EH (cell line): ENCODE measurements at places on chromosomes 3 and 15.

DNA sequence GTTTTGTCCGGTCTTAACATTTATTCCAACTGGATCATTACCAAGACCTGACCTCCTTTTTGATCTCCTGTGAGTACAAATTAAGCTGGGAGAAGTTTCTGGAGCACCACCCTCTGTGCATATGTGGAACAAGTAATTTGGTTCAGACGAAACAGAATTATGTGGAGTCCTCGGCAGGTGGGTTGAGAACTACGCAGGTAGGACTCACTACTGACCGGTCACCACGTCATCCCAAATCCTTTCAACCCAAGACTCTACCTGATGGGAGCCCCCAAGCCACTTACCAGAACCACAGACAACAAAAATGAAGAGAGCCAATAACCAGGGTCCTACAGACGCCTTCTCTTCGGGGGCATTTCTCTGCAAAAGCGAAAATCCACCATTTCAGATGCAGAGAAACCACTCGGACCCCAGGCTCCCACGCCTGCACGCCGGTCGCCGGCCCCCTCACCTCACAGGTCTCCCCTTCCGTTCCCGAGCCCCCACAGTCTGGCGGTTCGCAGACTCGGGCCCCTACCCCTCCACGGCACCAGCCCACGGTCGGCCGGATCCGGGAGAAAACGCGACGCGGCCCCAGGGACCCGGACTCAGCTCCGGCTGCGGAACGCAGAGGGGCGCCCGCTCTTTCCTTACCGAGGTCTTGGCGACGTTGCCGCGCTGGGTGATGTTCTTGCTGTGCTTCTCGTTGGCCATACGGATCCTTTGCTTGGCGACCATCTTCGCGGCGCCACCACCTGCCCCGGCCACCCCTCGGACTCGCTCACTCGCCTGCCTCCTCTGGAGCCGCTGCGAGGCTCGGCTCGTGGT lies 674 bp downstream of the SERP1 start:
- peak; percentile 22 for DNase-seq

- DNase-seq = no peak
Measured at GRCh38 chr3:127524296-127524896, 66.1 kb downstream of the TPRA1 start.

DNA sequence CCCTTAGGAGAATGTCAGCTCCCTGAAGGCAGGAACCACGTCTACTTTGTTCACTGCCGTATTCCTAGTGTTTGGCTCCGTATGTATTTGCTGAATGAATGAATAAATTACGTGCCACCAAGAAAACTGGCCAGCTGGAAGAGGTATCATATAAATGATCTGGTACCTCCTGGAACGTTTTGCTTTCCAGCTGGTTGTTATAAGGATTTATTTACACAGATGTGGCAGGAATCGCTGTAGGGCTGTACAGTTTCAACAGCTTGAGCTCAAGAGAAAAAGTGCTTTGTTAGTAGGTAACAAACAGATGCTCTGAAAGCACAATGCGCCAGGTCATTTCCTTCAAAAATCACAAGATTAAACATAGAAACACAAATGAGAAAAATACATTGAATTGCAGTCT lies 108.8 kb upstream of the ATP2B2 start:
- no peak for DNase-seq

DNA sequence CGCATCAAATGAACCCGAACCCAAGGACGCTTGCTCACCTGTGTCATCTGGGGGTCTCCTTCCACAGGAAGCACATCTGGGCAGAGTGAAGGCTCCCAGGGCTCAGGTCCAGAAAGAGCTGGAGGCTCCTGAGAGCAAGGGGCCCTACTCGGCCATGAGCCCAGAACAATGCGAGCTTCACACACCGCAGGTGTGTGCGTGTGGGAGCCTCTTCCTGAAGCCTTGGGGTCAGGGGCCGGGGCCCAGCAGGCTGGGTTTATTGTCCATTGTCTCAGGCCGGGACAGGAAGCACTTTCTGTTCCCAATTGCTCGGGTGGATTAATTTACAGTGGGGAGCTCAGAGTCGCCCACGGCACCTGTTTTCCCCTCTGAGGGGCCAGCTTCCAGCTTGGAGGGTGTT lies 74.8 kb downstream of the RPN1 start:
- DNase-seq = no peak

GRCh38 chr3:47825590-47825989 lies 22.7 kb downstream of the DHX30 start:
- no peak for DNase-seq

GRCh38 chr3:120364821-120365220 lies 15.7 kb upstream of the LRRC58 start:
- DNase-seq = peak; percentile 73

DNA sequence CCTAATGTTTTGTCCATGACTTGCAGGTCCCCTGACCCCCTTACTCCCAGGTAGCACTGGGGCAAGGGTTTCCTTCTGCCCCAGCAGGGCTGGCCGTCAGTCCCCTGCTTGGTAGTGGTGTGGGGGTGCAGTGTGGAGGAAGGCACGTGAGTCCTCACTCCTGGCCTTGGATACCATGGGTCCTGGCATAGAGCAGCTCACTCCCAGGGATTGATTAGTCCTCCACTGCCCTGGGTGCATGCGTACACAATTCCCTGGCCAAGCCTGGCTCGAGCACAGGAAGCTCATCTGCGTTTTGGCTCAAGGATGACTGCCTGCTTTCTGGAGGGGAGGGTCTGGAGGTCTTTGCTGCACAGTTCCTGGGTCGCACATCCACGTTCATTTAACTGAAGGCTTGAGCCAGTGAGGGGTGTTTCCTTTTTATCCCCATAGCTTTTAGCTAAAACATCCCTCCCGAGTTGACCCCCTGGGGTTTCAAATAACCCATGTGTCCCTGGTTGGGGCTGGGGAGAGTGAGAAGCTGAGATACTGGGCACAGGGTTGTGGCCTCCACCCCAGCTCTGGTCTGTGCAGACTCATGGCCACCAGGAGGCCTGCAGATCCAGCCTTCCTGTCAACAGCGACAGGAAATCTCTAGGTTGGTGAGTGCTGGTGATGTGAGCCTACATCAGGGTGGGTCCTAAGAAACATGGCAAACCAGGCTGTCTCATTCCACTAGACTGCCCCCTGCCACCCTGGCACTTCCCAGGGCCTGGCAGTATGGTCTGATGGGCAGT lies 11.5 kb downstream of the HEMK1 start:
- DNase-seq = no peak

GRCh38 chr3:49026536-49026935 lies 2.7 kb downstream of the IMPDH2 start:
- no peak for DNase-seq

- DNase-seq = no peak
Measured at GRCh38 chr3:280681-281080, 84.1 kb downstream of the CHL1 start.

- DNase-seq = no peak
Measured at GRCh38 chr3:13782501-13782900, 97.4 kb downstream of the WNT7A start.

DNA sequence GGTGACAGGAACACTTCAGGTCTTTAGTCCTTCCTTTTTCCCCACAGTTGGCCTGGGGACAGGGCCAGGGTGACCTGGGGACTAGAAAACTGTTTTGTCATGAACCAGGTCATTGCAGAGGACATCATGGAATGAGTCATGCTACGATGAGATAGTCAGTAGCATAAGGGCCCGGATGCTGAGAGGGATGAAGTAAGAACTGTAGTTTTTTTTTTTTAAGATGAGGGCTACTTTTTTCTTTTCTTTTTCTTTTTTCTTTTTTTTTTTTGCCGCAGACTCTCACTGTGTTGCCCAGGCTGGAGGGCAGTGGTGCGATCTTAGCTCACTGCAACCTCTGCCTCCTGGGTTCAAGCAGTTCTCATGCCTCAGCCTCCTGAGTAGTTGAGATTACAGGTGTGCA lies 8.0 kb downstream of the MAP2K5 start:
- DNase-seq = peak; percentile 44

DNA sequence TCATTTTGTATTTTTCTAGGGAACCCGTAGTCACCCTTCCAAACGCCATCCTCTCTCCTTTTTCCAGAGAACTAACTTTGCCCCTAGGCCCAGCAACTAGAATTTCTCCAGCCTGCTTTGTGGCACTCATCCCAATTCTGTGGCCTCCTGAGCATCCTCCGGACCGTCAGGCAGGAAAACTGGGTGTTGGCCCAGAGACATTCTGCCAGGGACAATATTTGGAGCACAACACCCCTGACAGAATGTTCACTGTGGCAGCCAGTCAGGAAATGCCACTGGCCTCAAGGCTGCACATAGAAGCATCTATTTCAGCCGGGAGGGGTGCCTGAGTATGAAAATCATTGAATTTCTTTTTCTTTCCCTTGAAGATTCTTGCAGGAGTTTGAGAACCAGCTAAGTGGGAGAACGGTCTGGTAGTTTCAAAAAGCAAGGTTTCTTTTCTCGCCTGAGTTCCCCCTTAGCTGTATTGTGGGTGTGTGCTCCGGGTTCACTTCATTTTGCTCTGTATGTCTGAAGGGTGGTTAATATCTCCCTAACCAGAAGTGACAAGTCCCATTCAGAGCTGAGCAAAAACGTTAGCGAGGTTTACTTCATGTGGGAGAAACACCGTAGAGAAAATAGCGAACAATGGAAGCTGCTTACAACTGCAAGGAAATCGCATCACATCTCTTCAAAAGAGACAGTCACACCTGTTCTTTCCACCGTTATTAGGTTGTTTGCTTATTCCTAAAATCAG lies 108.1 kb upstream of the TPM1 start:
- DNase-seq = peak; percentile 31

GRCh38 chr3:78517965-78518364 lies 1249.8 kb downstream of the ROBO1 start:
- DNase-seq = no peak

- no peak for DNase-seq
Measured at GRCh38 chr15:88702983-88703382, 64.2 kb downstream of the ISG20 start.

DNA sequence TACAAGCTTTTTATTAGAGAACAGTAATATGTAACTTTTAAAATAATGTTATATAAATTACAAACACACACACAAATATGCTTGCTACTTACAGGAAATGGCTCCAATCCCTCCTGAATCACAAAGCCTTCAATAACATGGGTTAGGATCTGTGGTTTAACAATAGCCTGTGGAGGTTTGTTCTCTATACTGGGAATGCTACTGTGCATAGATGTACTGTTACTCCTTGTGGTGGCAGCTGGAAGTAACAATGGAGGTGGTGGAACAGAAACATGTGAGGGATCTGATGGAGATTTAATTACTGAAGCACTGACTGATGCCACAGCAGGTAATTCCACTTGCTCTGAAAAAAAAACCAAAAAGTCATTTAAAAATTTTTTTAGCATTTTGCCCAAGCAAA lies 64.4 kb downstream of the PHC3 start:
- DNase-seq = peak; percentile 18

GRCh38 chr3:52473026-52473425 lies 17.6 kb downstream of the NISCH start:
- DNase-seq = no peak

- DNase-seq = no peak
Measured at GRCh38 chr3:24678021-24678420, 183.4 kb upstream of the THRB start.

- DNase-seq = no peak
Measured at GRCh38 chr3:22526266-22526837, 676.8 kb upstream of the UBE2E2 start.

GRCh38 chr3:189337673-189338091 lies 165.9 kb downstream of the TPRG1 start:
- no peak for DNase-seq

- DNase-seq = no peak
Measured at GRCh38 chr3:152097120-152097519, 171.6 kb upstream of the MBNL1 start.

DNA sequence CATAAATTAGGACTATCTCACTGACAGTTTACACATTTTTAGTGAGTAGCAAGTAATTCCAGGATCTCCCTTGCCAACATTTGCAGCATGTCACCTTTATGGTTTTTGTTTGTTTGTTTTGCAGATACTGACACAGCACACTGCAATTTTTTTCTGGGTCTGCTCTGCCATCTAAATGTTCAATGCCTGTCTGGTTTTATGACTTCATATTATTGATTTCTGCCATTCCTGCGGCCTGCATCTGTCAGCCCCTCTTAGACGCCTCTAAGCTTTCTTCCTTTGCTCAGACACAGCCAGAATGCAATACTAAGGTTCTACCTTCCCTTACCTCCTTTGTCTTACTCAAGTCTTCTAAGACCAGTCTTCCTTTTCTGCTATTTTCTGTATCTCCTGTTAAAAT lies 321.2 kb upstream of the AZI2 start:
- no peak for DNase-seq

- DNase-seq = no peak
Measured at GRCh38 chr3:127418560-127419147, 130.8 kb upstream of the PRR20G start.

GRCh38 chr15:71880276-71880675 lies 69.9 kb downstream of the NR2E3 start:
- no peak for DNase-seq

- peak; percentile 83 for DNase-seq
Measured at GRCh38 chr3:8539419-8539818, 37.8 kb downstream of the LMCD1 start.
